ENCODE measurements at places on chromosomes 13 and 19.

GRCh38 chr19:44732235-44733014 is 16.1 kb upstream of the BCL3 start:
- DNase-seq, result no peak

GRCh38 chr19:2358548-2359173 is 1.4 kb upstream of the TMPRSS9 start:
- DNase-seq, result no peak

DNA sequence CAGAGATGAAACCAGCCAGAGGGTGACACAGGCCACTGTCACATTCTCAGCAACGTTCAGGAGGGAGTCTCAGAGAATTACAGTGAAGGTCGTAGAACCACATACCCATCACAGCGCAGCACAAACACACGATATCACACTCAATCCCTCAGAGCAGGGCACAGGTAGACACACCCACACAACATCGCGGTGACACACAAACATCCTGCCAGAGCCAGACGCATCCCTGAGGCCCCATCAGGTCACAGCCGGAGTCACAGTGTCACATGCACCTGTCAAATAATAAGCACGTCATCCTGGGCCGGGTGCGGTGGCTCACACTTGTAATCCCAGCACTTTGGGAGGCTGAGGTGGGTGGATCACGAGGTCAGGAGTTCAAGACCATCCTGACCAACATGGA is 17.5 kb downstream of the ELAVL3 start:
- DNase-seq, result no peak

DNA sequence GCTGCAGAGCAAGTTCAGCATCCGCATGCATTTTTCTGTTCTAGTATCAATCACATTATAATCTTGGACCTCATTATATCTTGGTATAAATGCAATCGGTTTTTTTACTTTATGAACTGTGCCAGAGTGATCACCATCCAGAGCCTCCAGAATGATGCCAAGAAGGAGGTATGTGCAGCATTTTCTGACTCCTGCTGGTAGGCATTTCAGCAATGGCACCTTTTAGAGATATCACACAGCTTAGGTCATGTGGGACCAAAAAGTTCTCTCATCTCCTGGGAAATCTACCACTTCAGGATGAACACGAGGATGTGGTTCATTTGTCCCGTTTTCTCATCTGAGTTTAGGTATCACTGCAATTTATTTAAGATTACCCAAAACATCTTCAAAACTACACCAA is 220.4 kb downstream of the VWA8 start:
- DNase-seq, result no peak

- no peak for DNase-seq
These were observed 83.0 kb downstream of the FLT1 start for GRCh38 chr13:28411831-28412353.

Data from GM04504 (cell line).